Femur (tissue), 1 donor: ENCODE measurements at places on chromosomes 7 and 10.

DNA sequence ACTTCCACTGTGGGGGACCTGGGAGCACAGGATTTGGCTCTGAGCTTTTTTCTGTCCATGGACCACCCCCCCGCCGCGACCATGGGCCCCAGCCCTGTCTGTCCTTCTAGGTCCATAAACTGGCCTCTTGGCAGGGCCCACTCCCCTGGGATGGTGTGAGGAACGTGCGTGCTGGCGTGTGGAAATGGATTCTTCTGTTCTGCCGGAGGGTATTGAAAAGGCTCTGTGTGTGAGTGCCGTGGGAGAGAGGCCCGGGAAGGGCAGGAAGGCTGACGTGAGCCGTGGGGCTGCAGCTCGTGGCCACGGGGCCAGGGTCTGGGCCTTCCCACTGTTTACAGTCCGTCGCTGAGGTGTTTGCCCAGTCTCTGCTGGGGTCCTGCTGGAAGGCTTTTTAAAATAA is 123.7 kb downstream of the GRK5 start:
- DNase-seq: peak; percentile 49

DNA sequence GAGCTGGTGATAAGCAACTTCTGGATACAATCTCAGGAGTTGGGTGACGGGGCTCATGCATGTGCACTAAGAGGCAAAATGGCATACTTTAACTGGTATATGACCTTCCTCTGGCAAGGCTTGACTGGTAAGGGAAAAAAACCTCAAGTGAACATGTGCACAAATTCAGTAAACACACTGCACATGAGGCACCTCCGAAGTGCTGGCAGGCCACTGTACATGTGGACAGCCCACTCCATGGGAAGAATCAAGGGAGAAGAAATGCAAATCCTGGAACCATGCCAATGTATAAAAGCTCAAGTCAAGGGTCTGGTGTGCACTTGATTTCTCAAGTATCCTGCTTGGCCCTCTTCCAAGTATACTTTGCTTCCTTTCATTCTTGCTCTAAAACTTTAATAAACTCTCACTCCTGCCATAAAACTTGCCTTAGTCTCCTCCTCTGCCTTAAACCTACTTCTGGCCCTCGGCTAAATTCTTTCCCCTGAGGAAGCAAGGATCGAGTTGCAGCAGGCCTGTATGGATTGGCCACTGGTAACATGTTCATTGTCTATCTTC is 167.2 kb downstream of the RAMP3 start:
- no peak for DNase-seq

DNA sequence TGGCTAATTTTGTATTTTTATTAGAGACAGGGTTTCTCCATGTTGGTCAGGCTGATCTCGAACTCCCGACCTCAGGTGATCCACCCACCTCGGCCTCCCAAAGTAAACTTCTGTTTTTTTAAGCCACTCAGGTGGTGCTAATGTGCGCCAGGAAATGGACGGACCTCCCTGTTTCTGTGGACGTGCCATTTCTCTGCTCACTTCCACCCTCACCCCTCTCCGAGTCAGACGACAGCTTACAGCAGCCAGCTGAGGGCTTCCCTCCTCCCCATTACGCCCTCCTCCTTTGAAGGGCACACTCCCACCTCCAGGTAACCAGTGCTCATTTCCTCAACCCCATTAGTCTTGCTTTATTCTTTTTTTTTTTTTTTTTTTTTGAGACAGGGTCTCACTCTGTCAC is 41.7 kb upstream of the EZH2 start:
- DNase-seq: no peak

DNA sequence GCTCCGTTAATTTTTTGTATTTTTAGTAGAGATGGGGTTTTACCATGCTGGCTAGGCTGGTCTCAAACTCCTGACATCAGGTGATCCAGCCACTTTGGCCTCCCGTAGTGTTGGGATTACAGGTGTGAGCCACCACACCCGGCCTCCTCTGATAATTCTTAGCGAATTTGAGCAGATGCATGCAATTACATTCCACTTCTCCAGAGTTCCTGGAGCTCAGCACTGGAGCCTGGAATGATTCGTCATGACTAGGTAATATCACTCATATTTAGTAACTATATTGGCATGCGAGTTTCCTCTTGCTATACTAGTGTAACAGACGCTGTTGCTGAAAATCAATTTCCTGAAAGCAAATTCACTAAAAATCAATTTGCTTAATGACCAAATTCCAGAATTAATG is 86.8 kb downstream of the MKX start:
- no peak for DNase-seq

DNA sequence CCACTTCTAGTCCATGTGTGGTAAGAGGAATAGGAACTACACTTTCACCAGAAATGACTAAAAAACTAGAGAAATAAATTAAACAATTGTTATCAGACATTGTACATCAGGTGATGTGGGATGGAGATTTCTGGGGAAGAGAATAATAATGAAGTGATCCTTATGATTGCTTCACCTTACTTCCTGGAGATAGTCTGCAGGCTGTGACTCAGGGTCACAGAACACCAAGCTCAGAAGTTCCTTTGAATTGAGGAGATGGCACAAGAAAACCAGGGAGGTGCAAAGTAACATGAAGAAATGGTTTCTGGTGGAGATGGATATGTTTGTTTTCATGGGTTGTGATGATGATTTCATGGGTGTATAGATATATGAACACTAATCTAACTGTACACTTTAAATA is 44.5 kb downstream of the ZWINT start:
- DNase-seq: no peak

DNA sequence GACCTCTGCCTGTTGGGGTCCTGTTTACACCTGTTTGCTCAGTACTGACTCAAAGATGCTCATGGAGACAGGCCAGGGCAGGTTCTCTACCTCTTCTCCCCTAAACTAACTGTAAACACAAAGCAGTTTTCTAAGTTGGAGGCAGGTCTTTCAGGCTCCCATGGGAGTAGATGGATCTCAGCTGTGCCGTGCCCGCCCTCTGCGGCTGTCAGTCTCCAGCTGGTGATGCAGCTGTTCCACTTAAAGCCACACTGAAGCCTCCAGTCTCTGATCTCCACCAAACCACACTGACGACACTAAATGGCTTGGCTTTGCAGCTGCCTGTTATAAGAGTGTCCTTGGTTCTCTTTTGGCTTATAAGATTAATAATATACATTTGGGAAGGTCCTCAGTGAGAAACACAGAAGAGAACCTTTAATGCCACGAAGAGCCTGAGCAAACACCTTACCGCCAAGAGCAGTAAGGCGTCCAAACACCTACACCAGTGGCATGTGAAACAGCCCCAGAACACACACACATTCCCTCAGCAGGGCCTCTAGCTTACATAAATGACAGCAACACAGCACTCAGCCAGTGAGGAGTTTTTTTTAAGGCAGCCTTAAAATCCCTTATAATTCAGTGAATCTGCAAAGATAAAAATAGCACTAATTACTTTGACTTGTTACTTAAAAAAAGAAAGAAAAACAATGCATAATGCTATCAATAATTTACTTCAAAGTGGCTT is 60.4 kb upstream of the KCNIP2 start:
- peak; percentile 80 for DNase-seq

DNA sequence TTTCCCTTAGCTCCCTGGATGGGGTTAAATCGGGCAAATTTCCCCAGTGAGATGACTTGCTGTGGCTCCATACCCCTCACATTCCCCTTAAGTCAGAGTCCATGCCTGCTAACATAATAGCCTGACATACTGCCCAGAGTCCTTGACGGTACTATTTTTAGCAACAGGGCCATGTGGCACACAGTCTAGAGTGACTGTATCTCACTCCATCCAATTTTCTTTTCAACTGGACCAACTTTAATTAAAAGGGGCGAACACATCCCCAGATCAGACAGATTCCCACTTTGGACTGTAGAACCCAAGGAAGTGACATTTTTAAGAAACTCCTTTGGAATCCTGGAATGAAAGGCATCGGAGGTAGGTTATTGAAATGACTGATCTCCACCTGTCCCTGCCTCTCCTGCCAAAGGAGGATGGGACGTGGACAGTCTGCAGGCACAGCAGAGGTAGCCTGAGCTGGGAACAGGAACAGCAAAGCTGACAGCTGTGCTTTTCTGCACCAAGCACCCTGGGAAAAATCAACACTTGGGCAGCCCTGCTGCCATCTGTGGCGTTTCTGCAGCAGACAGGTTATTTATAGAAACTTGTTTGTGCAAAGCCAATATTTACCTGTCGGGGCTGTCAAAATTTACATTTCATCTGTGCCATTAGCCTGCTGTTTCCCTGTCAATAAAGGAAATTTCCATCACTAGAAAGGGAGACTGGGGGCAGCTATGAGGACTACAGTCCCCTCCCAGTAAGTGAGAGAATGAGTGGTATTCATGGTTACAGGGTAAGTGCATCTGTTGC is 221.5 kb upstream of the AOAH start:
- DNase-seq: peak; percentile 44

DNA sequence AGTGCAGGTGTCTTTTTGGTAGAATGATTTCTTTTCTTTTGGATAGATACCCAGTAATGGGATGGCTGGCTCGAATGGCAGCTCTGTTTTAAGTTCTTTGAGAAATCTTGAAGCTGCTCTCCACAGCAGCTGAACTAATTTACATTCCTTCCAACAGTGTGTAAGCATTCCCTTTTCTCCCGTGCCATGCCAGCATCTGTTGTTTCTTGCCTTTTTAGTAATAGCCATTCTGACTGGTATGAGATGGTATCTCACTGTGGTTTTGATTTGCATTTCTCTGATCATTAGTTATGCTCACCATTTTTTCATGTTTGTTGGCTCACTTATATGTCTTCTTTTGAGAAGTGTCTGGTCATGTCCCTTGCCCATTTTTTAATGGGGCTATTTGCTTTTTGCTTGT is 486.3 kb downstream of the GALNT17 start:
- DNase-seq: no peak

GRCh38 chr7:105250239-105250638 is 138.5 kb downstream of the SRPK2 start:
- DNase-seq: no peak

- no peak for DNase-seq
Measured at GRCh38 chr10:21402606-21403083, 122.8 kb downstream of the SKIDA1 start.

DNA sequence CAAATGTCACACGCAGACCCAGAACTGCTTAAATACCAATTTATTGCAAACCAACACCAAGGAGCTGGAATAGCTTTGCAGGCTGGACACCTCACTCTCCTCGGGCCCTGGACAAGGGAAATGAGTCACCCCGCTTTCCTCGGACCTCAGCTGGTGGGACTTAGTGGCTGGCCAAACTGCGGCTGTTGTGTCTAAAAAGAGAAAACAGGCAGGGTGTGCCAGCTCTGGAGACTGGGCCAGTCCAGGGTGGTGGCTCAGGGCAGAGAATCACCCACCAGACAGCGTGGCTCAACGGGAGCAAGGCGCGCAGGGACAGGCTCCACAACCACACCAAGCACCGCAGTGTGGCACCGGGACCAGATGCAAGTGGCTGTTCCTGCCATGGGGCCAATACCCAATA is 58.2 kb upstream of the CAMK2B start:
- DNase-seq: peak; percentile 17

GRCh38 chr10:48931188-48931587 is 8.5 kb downstream of the LRRC18 start:
- peak; percentile 6 for DNase-seq

GRCh38 chr7:154583454-154583853 is 419.5 kb downstream of the PAXIP1 start:
- DNase-seq: no peak

DNA sequence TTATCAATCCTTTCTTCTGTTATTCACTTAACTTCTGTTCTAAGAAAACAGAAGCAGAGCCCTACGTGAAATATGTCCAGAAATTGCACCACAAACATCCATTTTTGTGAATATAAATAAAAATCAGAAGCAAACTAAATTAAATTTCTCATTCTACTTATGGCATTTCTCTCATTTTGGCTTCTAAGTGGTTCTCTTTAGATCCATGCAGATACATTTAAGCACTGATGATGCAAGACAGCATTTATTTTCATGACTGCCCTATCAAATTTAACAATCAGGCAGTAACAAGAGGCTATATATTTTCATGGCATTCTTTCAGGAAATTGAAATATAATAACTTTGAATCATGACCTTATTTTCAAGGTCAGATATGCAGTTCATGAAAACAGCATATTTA is 1049.6 kb downstream of the GRM8 start:
- DNase-seq: no peak

DNA sequence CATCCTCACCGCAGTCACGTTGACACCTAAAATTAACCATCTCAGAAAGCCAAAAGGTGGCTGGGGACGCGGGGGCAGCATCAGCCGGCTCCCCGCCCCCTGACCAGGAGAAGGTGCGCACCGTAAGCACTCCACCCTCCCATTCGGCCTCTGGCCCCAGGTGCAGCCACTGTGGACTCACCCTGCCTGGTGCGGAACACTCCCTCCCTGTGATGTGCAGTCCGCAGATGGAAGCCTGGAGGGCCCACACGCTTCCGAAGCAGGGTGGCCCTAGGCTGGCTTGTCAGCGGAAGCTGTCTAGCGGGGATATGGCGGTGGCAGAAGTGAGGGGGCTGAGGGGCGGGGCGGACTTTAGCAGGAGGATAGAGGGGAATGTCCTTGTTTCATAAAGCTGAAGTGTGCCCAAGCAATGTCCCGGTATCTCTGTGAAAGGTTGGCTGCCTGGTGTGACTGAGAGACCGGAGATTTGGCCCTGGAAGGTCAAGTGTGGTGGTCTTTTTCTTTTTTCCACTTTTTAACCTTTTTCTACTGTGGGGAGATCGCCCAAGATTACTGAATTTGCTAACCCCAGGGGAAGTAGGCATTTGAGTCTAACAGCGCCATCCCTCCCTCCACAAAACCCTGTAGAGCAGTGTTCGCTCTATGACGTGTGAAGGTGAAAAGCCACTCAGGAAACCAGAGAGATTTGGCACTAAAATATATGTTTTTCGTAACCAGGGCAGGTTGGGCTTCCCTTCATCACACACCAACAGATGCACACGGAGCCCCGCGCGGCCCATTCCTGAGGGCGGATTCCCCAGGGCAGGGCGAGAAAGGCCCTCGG is 74.7 kb downstream of the CXCL12 start:
- DNase-seq: no peak
